ENCODE measurements at places on chromosomes 3 and 15.

- no peak for DNase-seq
These were observed 68.0 kb upstream of the XCR1 start for GRCh38 chr3:46095307-46095706.

DNA sequence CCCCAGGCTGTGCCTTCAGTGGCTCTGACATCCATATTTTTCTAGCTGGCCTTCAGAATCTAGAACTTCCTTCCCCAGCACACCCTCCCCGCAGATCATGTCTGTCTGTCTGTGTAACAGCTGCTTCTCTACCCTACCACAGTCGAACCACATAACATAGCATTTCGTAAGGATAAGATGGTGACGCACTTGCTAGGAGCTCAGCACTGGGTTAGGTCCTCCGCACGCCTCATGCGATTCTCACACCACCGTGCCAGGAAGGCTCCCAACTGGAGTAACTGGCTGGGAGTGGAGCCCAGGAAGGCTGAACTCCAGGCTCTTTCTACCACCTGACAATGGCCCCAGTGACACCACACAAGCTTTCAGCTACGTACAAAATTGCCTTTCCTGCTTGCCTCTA, 168.6 kb downstream of the STT3B start:
- no peak for DNase-seq

DNA sequence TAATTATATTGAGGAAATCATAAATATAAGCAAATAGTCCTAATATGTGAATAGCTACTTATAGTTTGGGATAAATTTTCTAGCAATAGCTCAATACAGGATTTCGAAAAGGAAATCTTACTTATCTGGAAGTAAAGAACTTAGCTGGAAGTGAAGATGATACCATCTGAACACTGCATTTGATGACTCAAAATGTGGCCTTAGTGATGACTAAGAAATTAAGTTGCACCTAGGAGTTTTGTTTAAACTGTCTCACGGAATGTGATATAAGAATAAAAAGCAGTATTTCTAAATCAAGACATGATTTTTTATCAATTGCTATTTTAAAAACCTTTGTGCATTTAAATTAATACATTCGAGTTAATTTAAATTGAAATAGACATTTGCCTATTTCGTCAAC, 91.2 kb downstream of the EOMES start:
- no peak for DNase-seq

- DNase-seq, result no peak
These were observed 477.1 kb upstream of the NR2F2 start for GRCh38 chr15:95853350-95853749.

DNA sequence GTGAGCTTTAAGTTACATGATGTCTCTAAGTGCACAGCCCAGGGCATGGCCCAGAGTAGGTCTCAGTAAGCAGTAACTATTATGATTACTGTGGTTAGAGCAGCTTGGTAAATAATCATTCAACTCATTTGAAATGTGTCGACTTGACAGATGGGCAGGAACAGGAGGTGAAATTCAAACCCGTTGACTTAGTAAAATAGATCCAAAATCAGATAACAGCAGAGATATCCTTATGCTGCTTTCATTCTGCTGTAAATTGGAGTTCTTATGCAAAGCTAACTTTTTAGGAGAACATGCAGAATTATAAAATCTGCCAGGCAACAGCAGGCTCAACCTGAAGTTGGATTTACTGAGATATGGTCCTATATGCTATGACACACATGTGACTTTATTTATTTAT, 118.7 kb upstream of the KLHL25 start:
- no peak for DNase-seq

DNA sequence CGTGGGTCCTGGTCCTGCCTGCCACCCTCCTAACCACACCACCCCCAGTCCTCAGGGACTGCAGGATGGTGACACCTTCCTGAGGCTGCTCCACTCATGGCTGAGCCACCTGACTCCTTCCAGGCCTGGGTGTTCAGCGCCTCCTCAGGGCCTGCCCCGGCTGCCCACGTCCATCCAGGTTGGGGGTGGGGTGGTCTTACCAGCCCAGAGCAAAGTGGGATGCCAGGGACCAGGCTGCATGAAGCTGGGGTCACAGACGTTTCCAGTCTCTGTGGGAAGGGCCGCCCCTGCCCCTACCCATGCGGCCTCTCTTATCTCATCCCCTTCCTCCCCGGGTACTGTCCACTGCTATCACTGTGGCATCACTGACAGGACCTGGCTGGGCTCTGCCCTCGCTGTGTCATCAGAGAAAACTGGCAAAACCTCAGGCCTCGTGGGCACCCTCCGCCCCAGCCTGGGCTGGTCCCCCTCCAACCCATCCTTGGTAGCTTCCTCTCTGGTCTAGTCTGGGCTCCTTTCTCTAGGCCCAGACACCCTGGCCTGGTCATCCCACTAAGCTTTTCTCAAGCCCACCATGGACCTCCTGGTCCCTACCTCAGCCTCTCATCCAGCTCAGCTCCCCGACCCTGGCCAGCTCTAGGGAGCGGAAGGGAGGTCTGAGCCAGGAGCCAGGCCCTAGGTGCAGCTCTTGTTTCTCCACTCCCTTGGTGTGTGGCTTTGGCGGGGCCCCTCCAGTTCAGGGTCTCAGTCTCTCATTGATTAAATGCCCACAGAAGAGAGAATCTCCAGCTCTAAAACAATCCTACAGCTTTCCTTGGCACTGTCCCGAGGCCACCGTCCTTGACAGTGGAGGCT, 32.9 kb downstream of the WNT7A start:
- DNase-seq, result no peak

DNA sequence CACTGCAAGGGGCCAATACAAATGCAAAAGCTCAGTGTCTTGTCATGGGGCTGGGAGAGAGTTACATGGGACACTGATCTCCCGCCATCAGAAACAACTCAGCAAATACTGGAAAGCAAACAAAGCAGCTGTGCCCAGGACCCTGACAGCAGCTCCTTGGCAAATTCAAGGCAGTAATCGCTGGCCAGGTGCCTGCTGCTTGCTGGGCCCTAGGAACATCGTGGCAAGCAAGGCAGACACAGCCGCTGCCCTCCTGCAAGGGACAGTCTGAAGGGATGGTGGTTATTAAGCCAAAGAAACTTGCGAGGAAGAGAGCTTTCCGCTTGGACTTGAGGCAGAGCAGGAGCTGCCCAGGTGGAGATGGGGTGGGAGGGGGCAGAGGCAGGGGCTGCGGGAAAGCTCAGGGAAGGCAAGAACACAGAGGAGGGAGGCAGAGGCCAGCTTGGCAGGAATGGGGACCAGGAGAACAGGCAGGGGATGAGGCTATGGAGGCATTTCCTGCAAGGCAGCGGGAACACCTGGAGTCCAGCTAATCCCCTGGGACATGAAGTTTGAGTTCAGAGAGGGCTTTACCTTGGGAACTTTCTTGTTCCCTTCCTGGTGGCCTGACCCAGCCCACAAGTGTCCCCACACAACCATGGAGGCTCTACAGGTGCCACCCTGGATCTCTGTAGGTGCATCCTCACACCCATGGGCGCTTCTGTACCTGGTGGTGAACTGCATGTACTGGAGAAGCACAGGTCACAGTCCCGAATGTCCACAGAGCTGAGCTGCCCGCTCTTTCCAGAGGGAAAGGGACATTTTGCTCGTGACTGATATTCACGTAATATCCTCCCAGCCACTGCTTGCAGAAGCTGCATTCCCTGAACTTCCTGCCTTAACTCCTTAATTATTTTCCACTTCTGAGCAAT, 78.7 kb upstream of the ATP2B2 start:
- DNase-seq, result no peak

- DNase-seq, result no peak
These were observed 777 bp upstream of the SLC51A start for GRCh38 chr3:196215493-196216020.

GRCh38 chr3:101379658-101380376, 59.4 kb upstream of the IMPG2 start:
- no peak for DNase-seq

DNA sequence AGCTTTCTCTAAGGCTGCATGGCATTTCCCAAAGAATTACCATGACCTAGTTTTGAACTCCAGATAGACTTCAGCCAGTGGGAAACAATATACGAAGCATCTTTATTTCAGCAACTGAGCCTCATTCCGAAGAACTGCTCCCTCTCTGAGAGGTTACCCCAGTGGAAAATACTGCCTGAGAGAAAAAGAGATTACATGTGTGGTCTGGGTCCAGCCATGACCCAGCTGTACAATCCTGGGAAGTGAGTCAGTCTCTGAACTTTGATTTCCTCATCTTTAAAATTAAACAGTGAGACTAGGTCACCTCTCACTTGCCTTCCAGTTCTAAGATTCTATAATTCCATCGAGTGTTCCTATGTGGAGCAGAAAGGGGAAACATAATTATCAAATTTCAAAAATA, 42.4 kb downstream of the TNIK start:
- DNase-seq, result peak; percentile 33

- DNase-seq, result no peak
These were observed 72.0 kb downstream of the CCNL1 start for GRCh38 chr3:157087780-157088600.

- DNase-seq, result no peak
These were observed 459.1 kb upstream of the MDFIC2 start for GRCh38 chr3:70771426-70772147.

Data from fibroblast of skin of left biceps (primary cell).